D721Med (cell line): ENCODE measurements at places on chromosomes 6 and 20.

GRCh38 chr20:13296070-13296469, 75.0 kb downstream of the ISM1 start:
- no peak for DNase-seq

DNA sequence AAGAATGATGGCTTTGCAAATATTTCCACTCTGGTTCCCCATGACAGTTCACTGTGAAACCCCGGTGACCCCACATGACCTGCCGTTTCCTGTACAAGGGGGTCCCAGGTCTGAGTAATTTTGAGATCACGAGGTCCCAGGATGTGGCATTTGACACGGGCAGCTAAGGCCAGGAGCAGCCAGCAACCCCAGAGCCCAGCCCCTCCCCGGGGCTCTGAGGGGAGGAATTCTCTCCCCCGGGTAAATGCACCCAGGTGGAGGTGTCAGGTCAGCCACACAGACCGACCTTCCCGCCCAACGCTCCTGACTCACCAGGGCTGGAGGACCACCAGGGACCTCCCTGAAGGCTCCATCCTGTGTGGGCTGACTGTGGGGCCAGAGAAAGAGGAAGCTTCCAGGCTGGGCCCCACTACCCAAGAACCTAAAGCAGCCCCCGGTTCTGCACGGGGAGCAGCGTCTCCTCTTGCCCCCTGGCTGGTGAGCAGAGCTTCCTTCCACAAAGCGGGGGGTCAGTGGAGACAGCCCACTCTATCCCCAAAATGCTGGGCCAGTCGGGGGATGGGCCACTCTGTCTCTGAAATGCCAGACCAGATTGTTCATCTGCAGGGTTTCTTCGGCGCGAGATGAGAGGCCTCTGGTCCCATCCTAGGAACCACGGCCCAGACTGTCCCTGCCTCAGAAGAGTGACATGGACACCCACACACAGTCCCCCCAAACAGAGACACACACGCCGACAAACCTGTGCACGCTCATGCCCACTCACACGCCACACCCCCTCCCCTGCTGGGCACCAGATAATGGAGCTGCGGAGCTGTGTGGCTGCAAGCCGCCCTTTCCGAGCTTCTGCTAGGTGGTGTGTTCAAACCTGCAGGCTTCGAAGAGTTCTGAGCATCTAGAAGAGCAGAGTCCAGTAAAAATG, 23.4 kb upstream of the SLCO4A1 start:
- DNase-seq, result no peak

DNA sequence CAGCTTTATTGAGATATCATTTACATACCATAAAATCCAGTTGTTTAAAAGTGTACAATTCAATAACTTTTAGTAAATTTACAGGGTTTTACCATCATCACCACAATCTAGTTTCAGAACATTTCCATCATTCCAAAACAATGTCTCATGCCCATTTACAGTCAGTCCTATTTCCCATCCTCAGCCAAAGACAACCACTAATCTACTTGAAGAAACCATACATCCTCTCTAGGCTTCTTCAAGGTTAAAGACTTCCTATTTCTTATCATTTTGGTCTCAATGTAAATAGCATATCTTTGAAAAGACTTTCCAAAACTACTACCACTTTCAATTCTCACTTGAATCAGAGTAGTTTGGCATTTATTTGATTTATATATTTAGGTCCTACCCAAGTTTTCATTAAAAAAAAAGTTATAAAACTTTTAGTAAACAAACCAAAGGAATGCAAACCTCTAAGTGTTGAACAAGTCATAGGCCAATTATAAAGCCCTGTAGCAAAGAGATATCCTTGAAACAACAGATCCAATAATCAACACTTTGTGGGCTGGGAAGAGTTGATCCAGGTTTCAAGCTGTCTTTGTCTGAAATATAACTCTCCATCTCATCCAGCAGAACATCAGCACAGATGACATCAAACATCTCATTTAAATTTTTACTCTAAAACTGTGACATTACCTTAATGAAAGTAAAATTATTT, 211.3 kb upstream of the RUNX2 start:
- DNase-seq, result no peak

DNA sequence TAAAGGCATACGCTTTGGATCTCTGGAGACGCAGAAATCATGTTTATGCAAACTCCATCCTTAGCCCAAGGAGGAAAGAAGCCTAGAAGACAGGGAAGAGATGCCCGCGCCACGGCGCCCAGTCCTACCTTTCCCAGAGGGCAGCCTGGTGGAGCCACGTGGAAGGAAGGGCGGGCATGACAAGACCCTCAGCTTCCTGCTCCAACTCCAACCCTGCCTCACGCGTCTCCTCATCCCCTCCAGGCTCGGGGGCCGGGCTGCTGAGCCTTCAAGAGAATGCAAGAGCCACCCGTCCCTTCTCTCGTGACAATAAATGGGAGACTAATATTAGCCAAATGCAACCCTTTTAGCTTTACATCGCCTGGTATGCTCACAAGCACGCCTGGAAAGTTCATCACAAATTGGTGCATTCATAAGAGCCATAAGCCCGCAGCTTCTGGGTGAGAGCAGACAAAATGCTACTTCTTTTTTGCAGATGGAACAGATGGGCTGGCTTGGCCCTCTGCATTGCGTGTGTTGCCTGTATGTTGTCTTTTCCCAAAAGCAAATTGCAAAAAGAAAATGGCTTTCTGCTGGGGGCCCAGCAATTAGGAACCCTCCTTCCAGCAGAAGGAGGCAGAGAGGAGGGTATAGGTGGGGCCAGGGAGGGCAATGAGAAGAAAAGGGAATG, 8.2 kb upstream of the NTSR1 start:
- DNase-seq, result no peak

DNA sequence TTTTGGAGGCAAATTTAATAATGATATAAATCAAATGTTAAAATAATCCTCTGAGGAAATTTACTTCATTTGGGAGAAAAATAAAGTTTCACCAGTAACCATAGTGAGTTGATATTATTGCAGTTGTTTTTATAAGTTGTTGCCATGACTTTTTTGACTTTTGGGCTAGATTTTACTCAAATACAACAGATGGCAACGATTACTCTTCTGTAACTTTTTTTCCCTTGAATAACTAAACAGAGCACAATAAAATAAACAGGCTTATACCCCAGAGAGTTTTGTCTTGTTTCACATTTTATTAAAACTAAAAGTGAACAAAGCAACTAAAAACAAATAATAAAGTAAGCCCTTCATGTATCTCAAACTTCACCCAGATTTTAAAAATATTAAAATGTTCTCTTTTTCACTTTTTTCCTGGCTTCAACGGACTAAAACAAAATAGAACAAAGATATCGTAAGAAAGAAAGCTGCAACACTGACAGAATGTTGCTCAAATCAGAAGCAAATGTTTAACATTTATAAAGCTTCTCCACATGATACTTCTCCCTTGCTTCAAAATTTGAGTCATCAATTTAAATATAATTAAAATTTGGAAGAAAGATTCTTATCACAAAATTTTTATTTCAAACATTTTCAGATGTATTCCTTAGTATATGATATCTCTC, 42.5 kb upstream of the BMP5 start:
- DNase-seq, result no peak

DNA sequence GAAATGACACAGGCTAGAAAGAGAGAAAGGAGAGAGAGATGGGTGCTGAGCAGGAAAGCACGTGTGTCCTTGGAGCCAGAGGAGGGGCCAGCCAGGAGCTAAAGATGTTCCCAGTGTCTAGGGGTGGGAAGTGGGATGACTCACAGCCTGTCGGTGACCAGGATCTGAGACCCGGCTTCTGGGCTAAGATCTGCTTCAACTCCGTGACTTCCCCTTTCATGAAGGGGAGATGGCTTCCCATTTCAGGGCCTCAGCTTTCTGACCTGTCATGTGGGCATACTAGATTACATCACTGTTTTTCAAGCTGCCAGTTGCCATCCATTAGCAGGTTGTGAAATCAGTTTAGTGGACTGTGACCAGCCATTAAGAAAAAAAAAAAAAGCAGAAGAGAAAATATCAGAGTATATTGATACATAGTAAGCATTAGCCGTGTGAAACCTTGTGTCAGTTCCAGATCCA, 5.4 kb downstream of the TGM3 start:
- no peak for DNase-seq

GRCh38 chr6:1834207-1834606, 224.5 kb downstream of the FOXC1 start:
- no peak for DNase-seq

- no peak for DNase-seq
Measured at GRCh38 chr20:2793471-2793870, 7.0 kb downstream of the CPXM1 start.

DNA sequence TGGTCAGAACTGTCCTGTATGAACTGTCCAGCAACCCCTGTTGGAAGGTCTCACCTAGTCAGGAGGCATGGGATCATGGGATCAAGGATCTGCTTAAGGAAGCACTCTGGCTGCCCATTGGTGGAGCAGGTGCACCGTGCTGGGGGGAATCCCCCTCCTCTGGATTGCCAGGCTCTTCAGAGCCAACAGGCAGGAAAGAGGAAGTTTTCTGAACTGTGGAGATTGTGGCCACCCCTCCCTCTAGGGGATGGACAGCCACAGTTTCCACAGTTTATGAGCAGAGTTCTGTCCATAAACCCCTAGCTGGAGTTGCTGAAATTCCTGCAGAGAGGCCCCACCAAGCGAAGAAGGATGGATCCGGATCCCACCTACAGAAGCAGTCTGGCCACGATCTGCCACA, 13.0 kb upstream of the HLA-DQB1 start:
- DNase-seq, result no peak

- no peak for DNase-seq
Measured at GRCh38 chr6:36073587-36073986, 46.0 kb downstream of the MAPK14 start.

GRCh38 chr6:12899046-12899833, 182.7 kb downstream of the PHACTR1 start:
- DNase-seq, result no peak

DNA sequence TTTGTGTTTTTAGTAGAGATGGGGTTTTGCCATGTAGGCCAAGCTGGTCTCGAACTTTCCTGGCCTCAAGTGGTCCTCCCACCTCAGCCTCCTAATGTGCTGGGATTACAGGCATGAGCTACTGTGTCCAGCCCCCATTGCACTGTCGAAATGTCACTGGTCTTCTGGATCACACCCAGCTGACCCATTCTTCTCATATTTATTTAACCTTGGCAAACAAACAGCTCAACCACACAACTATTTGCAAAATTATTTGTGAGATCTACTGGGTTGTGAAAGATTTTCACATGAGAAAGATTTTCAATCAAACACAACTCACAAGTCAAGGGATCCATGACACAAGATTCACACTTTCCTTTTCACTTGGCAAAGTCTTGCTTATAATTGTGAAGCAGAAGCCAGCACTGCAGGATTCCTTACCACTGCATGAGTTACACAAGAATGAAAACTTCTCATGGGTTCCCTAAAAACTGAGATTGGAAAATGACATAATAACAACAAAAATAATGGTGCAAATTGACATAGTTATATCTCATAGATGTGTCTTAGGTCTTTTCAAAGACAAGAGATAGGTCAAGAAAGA, 2.0 kb upstream of the CST9L start:
- DNase-seq, result no peak

GRCh38 chr6:134491477-134491876, 173.6 kb upstream of the SGK1 start:
- no peak for DNase-seq

GRCh38 chr6:39203436-39204159, 25.7 kb downstream of the KCNK5 start:
- no peak for DNase-seq

- DNase-seq, result no peak
Measured at GRCh38 chr6:7138921-7139358, 31.2 kb downstream of the RREB1 start.

DNA sequence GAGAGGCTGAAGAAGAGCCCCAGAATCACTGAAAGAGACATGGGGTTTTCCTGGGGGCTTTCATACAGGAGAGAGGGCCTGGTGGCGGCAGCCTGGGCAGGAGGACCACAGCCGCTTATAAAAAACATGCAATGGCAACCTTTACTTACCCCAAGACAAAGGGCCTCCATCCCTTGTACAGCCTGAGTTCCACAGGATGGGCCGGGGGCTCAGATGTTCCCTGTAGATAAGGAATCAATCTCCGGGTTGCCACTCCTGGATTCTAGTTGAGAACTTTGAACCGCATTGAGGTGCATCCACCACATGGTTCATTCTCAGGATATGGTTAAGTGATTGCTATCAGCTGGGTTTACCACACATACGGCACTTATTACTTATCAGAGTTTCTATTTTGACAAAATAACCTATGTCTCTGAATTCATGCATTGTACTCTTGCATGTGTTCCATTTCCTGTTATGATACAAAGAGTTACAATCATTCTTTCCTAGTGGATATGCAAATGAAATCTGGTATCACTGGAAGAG, 677.6 kb downstream of the KIF16B start:
- no peak for DNase-seq

GRCh38 chr20:8470156-8470555, 338.1 kb downstream of the PLCB1 start:
- no peak for DNase-seq

- DNase-seq, result no peak
Measured at GRCh38 chr20:62964700-62965099, 12.2 kb downstream of the SLC17A9 start.

DNA sequence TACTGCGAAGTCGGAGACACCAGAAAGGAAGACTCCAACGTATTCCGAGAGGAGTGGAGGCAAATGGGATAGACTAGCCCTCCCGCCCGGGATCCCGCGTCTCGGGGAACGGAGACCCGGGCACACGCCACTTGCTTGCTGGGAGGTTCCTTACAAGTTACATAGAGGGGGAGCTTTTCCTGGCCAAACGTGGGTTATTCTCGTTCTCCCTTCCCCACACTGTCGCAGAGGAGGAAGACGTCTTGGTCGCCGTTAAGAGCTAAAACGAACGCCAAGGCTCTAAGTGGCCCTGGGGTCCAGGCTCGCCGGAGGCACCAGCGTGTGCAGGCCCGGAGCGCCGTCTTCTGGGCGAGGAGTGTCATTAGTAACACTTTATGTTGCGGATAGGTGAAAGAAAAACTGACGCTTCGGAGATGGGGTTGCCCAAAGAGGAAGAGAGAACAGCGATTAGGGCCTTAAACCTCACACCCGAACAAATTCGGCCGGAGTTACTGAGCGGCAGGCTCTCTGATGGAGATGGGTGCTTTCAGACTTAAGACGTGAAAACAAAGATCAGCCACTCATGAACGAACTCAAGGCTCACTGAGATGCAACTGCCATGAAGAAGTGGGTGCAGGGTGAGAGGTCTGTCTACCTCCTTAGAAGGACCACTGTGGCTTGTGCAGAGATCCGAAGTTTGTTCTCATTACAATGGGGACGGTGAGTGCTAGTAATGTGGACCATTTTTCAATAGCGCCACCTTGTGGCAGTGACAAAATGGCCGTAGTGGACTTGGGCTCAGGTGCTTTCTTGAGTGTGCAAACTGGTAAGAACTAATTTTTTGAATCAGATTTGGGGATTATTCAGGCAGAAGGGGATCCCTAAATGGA, 11.7 kb upstream of the ZNF311 start:
- peak; percentile 36 for DNase-seq

GRCh38 chr20:57870597-57871236, 160.9 kb upstream of the PMEPA1 start:
- DNase-seq, result no peak
